Pancreas (tissue), 10 donors: ENCODE measurements at places on chromosomes 16 and 17.

- no peak for DNase-seq
These were observed 35.4 kb upstream of the SHISA6 start for GRCh38 chr17:11205659-11206058.

DNA sequence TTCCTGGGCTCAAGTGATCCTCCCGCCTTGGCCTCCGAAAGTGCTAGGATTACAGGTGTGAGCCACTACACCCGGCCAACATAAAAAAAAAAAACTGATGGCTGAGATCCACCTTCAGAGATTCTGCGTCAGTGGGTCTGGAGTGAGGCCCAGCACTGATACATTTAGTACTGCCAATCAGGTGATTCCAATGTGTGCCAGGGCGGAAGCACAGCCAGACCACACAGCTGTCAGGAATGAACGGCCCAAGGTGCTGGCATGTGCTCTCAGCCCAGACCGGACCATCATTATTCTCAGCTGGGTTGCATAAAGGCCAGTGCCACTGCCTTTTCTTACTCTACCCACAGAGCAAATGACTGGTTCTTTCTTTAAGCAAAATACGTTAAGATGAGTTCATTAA lies 1.2 kb upstream of the BCO1 start:
- DNase-seq: peak; percentile 58

DNA sequence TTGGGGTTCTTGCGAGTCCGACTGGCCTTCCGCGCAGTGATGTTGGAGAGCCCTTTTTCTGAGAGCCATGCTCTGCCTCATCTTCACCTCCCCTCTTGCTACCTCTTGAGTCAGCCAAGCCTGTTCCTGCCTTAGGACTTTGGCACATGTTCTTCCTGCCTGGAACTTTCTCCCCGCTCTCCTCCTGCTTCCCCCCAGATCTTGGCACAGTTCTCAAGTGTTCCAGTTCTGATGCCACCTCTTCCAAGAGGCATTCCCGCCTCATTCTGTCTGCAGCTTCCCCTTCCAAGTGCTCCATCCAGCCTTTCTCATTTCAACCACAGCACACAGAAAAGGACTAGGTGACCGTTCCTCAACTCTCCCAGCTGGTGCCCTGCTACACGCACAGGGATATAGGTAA lies 7.7 kb downstream of the AKAP1 start:
- DNase-seq: no peak

GRCh38 chr17:17988427-17988945 lies 15.8 kb downstream of the DRC3 start:
- DNase-seq: no peak

DNA sequence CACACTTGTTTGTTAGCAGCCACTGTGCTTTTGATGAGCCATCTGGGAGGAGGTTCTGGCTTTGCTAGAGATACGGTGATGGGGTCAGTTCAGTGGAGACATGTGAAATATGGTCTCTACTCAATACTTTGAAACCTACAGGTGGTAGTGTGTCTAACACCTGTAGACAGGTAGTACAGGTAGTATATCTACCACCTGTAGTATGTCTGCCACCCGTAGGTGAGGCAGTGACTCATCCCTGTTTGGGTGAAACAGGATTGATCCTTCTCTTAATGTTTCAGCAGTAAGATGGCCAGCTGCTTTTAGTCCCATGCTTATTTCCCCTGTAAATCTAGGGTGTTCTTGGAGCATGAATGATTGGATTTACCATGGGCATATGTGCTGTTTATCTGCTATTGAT lies 240.8 kb downstream of the SNX29 start:
- DNase-seq: no peak

DNA sequence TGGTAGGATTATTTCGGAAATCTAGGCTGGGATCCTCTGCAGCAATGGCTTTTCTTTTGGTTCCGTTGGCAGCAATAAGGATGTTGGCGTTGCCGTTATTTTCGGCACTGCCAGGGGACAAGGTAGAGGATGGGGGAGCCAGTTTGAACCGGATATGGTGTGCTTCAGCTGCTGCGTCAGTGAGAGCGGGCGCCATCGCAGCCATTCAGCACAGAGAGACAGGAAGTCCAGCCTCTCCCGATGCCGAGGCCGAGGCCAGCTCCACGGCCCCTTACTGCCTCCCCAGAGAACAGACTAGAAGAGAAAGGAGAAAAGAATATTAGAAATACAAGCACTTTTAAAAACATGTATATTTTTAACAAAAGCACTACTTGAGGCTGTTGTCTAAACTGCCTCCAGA lies 21.3 kb downstream of the KANSL1 start:
- no peak for DNase-seq

- no peak for DNase-seq
These were observed 53.4 kb downstream of the MEOX1 start for GRCh38 chr17:43608313-43608712.

DNA sequence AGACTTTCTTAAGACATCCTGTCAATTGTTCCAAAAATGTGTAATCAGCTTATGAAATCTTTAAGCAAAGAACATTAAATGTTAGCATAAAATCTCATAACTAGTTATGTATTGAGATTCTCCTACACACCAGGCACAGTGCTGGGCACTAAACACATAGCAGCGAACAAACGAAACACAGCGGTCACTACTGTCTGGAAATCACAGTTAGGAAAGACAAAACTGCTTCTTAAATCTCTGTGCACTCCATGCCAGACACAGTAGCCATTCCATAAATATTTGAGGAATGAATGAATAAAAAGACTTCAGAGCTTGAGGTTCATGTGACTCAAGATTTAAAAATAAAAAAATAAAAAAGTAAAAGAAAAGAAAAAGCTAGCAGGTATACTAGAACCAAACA lies 20.1 kb downstream of the TOX3 start:
- DNase-seq: no peak
